Amniotic stem cell (primary cell): ENCODE measurements at places on chromosomes 5 and 9.

GRCh38 chr9:4574657-4575243 lies 84.5 kb downstream of the SLC1A1 start:
- no peak for DNase-seq

- no peak for DNase-seq
Measured at GRCh38 chr5:142958944-142959682, 188.9 kb downstream of the ARHGAP26 start.

DNA sequence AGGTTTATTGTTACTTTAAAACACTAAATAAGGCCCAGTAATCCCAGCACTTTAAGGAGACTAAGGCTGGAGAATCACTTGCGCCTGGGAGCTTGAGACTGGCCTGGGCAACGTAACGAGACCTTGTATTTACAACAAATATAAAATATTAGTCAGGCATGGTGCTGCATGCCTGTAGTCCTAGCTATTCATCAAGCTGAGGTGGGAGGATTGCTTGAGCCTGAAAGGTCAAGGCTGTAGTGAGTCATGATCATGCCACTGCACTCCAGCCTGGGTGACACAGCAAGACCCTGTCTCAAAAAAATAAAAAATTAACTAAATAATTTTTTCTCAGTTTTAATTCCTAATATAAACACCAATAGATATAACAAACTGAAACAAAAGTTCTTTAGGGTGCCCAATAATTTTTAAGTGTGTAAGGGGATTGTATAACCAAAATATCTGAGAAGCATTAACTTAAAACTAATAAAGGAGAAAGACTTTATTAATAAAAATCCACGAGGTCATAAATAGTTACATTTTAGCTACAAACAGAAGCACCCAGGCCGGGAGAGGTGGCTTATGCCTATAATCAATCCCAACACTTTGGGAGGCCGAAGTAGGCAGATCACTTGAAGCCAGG lies 32.7 kb downstream of the FAM13B start:
- no peak for DNase-seq

- no peak for DNase-seq
Measured at GRCh38 chr9:89878003-89878411, 273.2 kb downstream of the GADD45G start.

- DNase-seq = peak; percentile 43
Measured at GRCh38 chr5:95712347-95712958, 18.7 kb upstream of the RHOBTB3 start.

GRCh38 chr5:155919126-155919525 lies 407.8 kb upstream of the SGCD start:
- no peak for DNase-seq

- DNase-seq = no peak
Measured at GRCh38 chr9:92171822-92172221, 56.6 kb upstream of the SPTLC1 start.

DNA sequence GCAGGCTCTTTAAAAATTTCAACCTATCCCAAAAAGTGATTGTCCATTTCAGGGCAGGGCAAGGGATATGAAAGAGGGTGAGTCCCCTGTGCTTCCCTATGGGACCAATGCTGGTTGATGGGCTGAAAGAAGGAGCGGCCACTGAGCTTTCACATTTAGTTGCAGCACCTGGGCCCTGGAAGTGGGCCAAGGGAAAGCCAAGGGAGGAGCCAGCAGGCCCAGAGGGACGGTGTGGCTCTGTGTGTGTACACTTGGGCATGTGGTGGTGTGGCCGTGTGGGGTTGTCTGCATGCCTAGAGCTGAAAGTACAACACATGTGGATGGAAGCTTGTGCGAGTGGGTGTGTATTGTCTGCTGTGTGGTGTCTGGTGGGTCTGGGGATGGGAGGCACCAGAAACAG lies 14.0 kb upstream of the PSMD5 start:
- no peak for DNase-seq

DNA sequence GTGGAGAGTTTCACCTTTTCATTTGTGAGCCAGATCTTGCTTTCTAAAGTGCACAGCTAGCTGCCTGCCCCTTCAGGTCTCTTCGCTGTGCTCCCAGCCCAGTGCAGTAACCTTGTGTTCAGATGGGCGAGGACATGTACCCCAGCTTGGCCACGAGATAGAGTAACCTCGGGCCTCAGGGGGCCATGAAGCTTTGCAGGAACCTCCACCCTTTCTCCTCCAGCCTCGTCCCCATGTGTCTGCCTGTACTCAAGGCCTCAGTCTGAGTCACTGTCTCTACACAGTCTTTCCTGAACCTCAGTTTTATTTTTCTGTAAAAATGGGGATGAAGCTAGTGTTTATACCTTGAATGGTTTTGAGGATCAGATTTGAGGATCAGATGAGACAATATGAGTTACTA lies 37.9 kb downstream of the ERGIC1 start:
- no peak for DNase-seq

DNA sequence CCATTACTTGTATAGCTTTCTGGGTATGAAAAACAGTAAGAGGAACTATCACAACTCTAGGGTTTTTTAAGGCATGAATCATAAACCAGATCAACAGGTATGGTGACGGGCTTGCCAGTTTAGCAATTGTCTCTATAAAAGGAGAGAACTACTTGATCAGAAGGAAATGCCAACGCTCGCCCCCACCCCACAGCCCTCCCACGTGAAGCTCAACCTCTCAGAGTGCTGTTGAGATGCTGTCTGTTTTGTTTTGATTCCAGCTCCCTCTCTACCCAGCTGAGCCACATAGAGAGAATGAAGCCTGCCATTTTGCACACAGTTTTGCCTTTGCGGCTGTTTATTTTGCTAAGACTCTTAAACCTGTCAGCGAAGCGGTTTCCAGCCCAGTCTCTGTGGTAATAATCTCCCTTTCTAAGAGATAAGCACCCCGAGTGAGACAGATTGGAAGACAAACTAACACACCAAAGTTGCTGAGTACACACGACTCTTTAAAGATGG lies 257.9 kb upstream of the ANKRD55 start:
- no peak for DNase-seq

- no peak for DNase-seq
Measured at GRCh38 chr9:96587338-96588315, 32.0 kb downstream of the CDC14B start.

GRCh38 chr9:98972716-98973115 lies 29.0 kb downstream of the COL15A1 start:
- DNase-seq = no peak

DNA sequence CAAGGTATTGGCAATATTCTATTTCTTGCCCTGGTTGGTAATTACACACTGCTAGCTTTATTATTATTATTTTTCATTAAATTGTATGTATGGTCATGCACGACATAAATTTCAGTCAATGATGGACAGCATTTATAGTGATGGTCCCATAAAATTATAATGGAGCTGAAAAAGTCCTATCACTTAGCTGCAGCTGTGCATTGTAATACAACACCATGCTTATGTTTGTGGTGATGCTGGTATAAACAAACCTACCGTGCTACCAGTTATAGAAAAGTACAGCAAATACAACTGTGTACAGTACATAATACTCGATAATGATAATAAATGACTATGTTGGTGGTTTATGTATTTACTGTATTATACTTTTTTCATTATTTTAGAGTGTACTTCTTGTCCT lies 65.5 kb downstream of the NR3C1 start:
- no peak for DNase-seq

GRCh38 chr5:150144246-150144801 lies 11.3 kb downstream of the PDGFRB start:
- DNase-seq = no peak

GRCh38 chr5:147306351-147306750 lies 71.5 kb downstream of the STK32A start:
- no peak for DNase-seq

DNA sequence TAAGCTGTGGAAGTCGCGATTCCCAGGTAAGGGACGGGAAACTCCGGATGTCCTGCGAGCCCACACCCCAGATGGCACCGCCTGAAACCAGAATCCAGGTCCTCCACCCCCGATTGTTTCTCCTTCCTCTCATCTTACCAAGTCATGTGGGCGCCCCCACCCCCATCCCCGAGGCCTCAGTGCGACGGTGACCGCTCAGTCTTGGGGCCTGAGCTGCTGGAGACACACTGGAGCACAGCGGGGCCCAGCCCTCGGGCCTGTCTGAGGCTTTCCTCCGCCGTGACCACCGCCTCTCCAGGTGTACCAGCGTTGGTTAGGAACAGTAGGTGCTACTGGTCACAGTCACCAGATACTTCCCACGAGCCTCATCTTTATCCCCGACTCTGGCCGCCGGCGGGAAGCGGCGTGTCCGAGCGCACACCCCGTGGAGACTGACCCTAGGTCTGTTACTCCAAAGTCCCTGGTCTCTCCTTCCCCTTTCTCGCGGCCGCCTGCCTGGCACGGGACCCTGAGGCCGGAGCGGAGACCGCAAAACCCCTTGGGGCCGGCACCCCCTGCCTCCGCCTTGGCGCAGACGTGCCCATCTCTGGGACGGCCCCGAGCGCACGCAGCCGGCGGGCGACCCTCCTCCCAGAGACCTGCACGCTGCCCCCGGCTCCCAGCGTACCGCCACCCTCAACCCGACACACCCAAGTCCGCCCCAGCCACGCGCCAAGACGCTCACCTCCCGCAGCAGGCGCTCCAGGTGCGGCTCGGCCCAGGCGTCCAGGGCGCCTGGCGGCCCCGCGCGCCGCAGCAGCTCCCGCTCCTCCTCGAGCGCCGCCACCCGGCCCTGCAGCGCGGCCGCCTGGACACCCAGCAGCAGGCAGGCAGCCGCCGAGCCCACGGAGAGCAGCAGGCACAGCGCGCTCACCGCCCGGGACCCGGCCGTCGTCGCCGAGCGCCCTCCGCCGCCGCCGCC lies 733 bp downstream of the COL23A1 start:
- no peak for DNase-seq

DNA sequence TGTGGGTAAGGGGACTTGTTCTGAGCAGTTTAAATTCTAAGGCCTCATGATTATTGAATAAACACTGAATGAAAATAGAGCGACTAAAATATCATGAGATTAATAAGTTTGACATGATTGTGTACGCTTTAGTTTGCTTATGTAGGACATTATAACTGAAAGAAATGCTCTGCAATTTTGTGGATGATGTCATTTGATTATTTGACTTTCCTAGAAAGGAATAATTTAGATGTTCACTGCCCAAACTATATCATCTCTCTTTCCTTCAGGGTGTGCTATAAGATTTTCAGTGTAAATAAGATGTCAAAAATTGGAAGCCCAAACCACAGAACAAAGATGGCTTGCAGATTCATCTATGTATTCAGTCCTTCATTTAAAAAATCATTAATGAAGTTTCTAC lies 115.7 kb upstream of the MTAP start:
- DNase-seq = no peak

DNA sequence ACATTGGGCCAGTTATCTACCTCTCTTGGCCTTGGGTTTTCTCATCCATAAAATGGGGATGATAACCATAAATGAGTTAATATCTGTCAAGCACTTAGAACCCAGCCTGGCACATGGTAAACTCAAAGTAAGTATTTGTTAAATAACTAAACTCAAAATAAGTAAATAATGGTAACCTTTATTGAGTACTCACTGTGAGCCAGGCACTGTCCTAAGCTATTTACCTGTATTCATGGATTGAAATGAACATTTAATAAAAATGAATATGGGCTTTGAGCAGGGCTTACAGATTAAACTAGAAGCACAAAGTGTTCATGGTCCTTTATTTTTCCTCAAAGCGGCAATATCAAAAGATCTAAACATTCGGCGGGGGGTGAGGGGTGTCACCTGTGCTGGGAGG lies 16.7 kb downstream of the CORO2A start:
- no peak for DNase-seq

DNA sequence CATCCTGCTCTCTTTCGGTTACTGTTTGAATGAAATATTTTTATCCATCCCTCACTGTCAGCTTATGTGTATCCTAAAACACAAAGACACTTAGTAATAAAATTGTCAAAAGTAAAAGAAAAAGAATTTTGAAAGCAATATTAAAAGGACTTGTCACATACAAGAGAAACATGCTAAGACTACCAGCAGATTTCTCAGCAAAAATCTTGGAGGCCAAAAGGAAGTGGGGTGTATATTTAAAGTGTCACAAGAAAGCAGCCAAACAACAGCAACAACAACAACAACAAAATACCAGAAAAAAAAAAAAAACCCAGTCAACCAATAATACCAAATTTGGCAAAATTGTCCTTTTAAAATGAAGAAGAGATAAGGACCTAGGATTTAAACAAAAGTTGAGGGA lies 678.7 kb upstream of the TYRP1 start:
- DNase-seq = no peak

GRCh38 chr5:172688349-172689217 lies 47.5 kb downstream of the NEURL1B start:
- DNase-seq = no peak

- no peak for DNase-seq
Measured at GRCh38 chr5:102933316-102933715, 178.2 kb downstream of the PAM start.

DNA sequence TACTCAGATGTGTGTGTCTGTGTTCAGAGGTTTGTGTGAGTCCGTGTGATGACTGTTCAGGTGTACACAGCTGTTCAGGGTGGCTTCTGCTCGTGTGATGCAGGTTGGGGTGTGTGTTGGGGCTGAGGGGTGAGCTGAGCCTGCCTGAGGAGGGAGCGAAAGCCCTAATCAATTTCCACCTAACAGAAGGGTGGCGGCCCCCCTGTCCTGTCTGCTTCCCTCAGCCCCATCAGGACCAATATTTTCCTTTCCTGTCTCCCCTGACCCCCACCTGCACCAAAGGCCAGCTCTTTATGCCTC lies 30.2 kb downstream of the LHX2 start:
- DNase-seq = no peak

GRCh38 chr9:97053717-97054116 lies 14.8 kb upstream of the CTSV start:
- DNase-seq = no peak

GRCh38 chr9:10633785-10634184 lies 21.0 kb upstream of the PTPRD start:
- no peak for DNase-seq

DNA sequence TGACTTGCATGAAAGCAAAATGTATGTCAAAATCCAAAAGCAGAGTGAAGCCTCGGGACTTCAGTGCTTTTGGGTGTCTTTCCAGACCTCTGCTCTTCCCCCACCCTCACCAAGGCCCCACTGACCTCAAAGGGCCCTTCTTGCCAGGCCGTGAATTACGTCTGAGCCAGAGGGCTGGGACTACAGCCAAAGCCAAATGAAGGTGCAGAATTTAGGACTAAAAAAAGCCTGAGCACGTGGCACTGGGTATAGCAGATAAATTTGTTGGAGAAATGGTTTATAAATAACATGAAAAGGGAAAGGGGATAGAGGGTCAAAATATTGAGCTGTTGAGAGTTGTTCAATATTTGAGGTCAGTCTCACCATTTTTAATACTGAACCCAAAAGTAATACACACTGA lies 163.4 kb downstream of the GHR start:
- no peak for DNase-seq

- no peak for DNase-seq
Measured at GRCh38 chr5:76807296-76807695, 11.5 kb upstream of the F2RL1 start.

- no peak for DNase-seq
Measured at GRCh38 chr9:88786291-88787079, 204.8 kb upstream of the S1PR3 start.

GRCh38 chr5:116778651-116779280 lies 204.1 kb upstream of the SEMA6A start:
- DNase-seq = no peak
